ENCODE measurements at places on chromosomes 6 and 20. TPM values are rescaled to one million over a fixed set of nuclear protein-coding genes. Genes with fewer than 3 reads are reported as not detected.

DNA sequence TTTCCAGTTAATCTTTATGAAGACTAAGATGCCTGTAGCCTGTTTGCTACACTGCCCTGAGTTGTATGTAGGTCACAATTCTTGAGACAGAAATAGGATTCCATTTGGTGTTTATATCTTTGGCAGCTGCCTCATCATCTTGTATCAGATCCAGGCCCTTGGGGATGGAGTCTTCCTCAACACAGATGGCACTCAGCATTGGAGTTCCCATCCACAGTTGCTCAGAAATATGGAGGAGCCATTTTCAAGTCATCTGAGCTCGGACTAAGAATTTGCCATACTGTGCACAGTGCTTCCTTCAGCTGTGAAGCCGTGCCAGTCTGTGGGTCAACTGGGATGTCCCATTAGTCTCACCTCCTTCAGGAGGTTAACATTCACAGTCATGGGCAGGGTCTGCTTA is 156.6 kb downstream of the ZDHHC14 start:
- DNase-seq = no peak

DNA sequence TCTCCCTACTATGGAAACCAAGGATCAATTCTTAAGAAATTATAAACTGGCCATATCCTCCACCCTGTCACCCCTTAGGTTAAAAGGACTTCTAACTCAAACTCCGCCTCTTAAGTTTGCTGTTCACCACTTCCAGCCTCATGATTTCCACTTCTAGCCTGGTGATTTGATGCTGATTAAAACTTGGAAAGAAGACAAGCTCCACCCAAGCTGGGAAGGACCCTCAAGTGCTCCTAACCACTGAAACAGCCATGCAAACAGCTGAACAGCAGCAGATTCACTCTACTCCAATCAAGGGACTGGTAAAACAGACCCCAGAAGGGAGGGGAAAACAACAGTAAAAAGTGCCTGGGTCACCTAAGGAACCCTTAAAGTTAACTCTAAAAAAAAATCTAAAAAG is 10.3 kb downstream of the LCA5 start:
- no peak for DNase-seq

- DNase-seq = no peak
Observed at GRCh38 chr20:48906221-48906877, 15.2 kb upstream of the ARFGEF2 start.

DNA sequence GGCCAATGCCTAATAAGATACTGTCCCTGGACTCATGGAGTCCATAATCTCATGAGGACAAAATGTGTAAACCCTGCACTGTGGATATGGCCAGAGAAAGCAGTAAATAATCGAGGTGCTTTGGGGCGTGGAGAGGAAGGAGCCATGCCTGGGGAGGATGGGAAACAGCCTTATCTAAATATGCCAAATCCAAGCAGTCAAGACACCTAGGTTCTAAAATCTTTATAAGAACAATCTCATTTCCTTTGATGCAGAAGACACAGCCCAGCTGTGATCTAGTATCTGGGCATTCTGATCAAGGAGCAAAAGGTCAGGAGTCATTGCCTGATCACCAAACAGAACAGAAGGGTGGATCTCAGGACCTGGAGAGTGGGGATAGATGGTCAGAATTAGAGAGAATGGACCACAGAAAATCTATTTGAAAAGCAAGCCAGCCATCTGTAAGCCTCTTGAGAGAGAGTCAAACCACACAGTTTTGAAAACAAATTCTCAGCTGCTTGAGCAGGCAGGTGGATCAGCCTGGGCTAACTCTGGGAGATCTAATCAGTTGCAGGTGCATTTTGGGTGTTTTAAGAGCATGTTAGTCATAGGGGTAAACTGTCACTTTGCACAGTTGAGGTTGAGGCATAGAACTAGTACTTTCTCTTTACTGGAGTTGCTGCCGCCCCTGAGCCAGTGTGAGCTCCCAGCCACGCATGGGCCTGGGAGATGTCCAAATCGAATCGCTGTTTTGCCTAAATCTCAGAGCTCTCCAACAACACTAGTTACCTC is 130.8 kb upstream of the TNFAIP3 start:
- no peak for DNase-seq

DNA sequence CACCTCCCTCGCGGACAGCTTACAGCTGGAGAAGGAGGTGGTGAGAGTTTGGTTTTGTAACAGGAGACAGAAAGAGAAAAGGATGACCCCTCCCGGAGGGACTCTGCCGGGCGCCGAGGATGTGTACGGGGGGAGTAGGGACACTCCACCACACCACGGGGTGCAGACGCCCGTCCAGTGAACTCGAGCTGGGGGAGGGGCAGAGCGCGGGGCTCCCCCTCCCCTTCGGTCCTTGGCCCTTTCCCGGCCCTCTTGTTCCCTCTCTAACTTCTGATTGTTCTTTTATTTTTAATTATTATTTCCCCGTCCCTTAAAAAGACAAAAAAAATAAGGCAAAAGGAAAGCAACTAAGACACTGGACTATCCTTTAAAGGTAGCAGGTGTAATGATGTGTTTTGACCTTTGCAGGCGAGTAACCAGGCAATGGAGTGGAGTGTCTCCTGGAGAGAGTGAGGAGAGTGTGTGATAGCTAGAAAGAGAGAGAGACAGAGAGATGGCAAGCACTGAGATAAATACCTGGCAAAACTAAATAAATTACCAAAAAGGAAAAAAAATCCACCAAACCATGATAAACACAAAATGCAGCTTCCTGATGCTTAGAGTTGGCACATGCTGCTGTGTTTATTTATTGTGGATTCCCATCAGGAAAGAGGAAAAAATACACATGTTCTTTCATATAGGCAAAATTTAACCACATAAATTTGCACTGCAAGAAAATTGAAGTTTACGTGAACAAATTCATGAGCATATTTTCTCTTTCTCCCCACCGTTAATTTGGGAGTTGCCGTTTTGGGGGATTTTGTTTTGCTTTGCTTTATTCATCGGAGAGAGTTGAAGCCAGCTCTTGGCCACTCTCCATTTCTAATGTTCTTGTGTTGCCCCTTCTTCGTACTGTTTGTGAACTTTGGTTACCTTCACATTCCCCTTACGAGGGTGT is 1.9 kb downstream of the POU3F2 start:
- DNase-seq = peak; percentile 58

DNA sequence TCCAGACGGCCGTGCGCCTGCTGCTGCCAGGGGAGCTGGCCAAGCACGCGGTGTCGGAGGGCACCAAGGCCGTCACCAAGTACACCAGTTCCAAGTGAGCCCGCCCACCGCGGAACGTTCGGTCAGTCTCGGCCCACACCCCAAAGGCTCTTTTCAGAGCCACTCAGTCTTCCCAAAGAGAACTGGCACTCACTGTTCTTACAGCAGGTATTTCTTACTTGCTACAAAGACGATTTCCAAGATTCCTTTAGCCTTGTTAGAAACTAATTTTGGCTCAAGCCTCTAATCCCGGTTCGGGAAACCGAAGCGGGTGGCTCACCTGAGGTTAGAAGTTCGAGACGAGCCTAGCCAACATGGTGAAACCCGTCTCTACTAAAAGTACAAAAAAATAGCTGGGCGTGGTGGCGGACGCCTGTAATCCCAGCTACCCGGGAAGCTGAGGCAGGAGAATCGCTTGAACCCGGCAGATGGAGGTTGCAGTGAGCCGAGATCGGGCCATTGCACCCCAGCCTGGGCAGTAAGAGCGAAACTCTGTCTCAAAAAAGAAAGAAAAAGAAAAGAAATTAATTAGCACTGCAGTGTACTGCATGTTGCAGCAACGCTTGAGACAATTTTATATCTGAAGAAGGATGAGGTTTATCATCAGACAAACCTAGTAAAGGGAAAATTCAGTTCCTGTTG is 73.1 kb downstream of the OR2B2 start:
- DNase-seq = no peak

DNA sequence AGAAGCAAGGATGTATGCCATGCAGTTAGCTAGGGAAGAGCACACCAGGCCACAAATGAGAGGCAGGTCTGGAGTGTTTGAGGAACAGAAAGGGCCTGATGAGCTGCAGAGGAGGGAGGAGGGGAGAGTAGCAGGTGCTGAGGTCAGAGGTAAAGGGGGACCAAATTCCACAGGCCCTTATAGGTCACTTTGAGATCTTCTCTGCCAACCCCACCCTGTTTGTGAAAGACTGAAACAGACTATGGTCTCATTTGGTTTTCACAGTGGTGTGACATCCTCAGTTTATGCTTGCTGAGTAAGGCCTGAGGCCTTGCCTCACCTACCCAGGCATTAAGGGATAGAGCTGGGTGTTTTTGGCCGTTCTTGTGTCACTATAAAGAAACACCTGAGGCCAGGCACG is 187.7 kb upstream of the MYLIP start:
- no peak for DNase-seq

- DNase-seq = no peak
Observed at GRCh38 chr6:56445818-56446217, 196.9 kb downstream of the DST start.

GRCh38 chr6:30926644-30927043 is 5.3 kb downstream of the SFTA2 start:
- DNase-seq = peak; percentile 84

GRCh38 chr6:148464319-148465010 is 121.8 kb downstream of the SASH1 start:
- peak; percentile 58 for DNase-seq

- DNase-seq = no peak
Observed at GRCh38 chr6:169271158-169271876, 17.7 kb upstream of the THBS2 start.

DNA sequence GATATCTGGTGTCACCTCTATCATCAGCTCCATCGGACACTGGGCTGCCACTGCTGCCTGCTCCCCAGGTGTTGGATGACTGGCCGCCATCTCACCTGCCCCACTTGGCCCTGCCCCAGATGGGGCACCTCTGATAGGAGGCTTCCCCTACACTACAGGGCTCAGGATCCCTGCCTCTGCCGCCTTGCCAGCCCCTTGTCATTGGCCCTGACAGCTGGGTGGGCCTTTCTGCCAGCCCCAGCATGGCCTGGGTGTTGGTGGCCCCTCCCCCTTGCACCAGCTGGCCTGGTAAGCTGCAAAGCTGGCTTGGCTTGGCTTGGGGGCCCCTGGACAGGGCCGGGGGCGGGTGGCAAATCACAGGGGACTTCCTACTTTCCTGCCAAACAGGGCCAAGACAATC is 10.6 kb downstream of the PACSIN1 start:
- no peak for DNase-seq

- peak; percentile 3 for DNase-seq
Observed at GRCh38 chr6:63799813-63800212, 164.2 kb downstream of the PHF3 start.

- peak; percentile 80 for DNase-seq
Observed at GRCh38 chr6:26594730-26595632, 1.8 kb upstream of the ABT1 start.

DNA sequence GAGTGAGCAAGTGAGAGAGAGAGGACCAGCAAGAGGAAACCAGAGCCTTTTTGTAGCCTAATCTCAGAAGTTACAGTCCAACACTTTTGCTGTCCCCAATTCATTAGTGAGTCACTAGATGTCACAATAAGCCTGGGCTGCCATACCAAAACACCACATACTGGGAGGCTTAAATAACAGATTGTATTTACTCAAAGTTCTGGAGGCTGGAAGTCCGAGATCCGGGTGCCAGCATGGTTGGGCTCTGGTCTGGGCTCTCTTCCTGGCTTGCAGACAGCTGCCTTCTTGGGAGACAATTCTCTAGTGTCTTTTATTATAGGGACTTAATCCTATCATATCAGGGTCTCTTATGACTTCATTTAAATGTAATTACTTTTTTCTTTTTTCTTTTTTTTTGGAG is 50.7 kb upstream of the FERMT1 start:
- DNase-seq = no peak

- no peak for DNase-seq
Observed at GRCh38 chr6:167569041-167569805, 244.3 kb downstream of the TTLL2 start.

- DNase-seq = no peak
Observed at GRCh38 chr6:22882581-22882980, 313.2 kb downstream of the HDGFL1 start.

GRCh38 chr6:152836523-152836922 is 85.9 kb downstream of the VIP start:
- no peak for DNase-seq

DNA sequence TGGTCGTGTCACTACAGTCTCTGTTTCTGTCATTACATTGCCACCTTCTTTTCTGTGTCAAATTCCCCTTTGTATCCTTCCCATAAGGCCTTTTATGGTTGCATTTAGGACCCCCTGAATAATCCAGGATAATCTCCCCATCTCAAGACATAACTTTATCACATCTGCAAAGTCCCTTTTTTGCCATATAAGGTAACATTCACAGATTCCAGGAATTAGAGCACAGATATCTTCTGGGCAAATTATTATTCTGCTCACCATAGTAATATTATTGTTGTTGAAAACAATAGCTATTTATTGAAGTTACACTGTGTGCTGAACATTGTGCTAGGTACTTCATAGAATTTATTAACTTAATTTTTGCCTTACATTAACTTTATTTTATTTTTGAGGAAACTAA is 159.1 kb downstream of the TFAP2B start:
- DNase-seq = no peak

DNA sequence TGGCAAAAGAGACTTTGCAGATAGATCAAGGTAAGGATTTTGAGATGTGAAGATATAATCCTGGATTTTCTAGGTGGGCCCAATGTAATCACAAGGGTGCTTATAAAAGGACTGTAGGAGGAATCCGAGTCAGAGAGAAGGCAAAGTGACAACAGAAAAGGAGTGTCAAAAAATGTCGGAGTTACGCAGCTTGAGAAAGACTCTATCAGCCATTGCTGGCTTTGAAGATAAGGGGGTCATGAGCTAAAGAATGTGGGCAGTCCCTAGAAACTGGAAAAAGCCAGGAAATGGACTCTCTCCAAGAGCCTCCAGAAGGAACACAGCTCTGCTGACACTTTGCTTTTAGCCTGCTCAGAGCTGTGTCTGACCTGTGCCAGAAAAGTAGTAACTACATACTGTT is 8.7 kb upstream of the RWDD1 start:
- no peak for DNase-seq

- no peak for DNase-seq
Observed at GRCh38 chr6:113318575-113318917, 538.6 kb upstream of the MARCKS start.

DNA sequence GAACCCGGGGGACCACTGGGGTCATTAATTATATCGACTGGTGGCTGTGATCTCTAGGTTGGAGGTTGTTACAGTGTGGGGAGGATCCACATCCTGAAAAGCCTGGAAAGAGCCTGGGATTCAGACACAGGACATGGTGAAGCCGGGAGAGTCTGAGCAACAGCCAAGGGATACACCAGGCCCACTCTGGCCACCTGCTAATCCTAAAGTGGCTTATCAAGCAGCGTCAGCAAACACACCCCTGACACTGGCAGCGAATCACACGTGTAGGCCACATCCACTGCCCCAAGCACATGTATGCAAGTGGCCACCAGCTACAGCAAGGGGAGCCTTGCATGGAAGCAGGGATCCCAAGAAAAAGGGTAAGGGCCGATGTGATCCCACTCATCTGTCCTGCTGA is 41.0 kb downstream of the GFOD1 start:
- no peak for DNase-seq

GRCh38 chr6:118750143-118750542 is 98.8 kb upstream of the CEP85L start:
- DNase-seq = no peak

- no peak for DNase-seq
Observed at GRCh38 chr6:138371452-138371711, 6.3 kb upstream of the SMIM28 start.

- peak; percentile 71 for DNase-seq
Observed at GRCh38 chr6:116278854-116279231, 887 bp downstream of the TSPYL1 start.

Gene FOXF2
- 1.1 TPM for total RNA-seq

Gene ZC2HC1B
- total RNA-seq = not detected

Gene PDYN
- not detected for total RNA-seq

Gene REPS1
- total RNA-seq = 43.1 TPM

Gene SOX18
- under 0.01 TPM for total RNA-seq

Gene RAET1L
- not detected for total RNA-seq

Gene FNDC11
- total RNA-seq = under 0.01 TPM

Gene COL11A2
- 1.8 TPM for total RNA-seq

Gene UBD
- total RNA-seq = not detected

Gene NFKBIE
- total RNA-seq = 3.2 TPM

Data from osteoblast (primary cell).